T-helper 9 cell (primary cell): ENCODE measurements at places on chromosomes 16 and 17.

DNA sequence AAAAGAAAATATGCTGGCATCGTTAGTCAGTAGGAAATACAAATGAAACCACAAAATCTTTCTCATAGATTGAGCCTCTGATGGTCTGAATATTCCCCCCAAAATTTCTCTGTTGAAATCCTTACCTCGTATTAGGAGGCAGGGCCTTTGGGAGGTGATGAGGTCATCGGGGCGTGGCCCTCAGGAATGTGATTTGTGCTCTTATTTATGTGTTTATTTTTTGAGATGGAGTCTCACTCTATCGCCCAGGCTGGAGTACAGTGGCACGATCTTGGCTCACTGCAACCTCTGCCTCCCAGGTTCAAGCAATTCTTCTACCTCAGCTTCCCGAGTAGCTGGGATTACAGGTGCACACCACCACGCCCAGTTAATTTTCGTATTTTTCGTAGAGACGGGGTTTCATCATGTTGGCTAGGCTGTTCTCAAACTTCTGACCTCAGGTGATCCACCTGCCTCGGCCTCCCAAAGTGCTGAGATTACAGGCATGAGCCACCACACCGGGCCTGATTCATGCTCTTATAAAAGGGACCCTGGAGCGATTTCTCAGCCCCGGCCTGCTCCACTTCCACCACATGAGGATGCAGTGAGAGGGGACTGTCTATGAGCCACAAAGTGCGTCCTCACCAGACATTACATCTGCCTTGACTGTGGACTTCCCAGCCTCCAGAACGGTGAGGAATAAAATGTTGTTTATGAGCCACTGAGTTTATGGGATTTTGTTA, 53.1 kb downstream of the DNAH17 start:
- no peak for DNase-seq

DNA sequence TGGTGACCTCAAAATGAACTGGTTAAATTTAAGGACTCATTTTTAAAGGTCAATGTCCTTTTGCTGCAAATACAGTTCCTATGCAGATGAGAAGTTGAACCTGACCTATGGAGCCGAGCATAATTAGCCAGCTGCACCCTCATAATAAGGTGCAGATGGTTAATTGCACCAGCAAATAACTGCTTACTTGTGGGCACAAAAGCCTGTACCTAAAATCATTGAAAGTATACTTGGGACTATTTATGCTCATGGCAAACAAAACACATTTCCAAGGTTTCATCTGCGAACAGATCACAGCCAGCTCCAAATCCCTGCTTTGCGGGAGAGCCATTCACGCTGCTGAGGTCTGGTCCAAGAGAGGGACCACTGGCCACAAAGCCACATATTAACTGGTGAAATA, 13.0 kb downstream of the HYDIN start:
- DNase-seq: no peak

GRCh38 chr16:27189335-27189972, 13.9 kb upstream of the KDM8 start:
- no peak for DNase-seq

GRCh38 chr17:3796822-3797170, 4.2 kb downstream of the ITGAE start:
- DNase-seq: no peak

- DNase-seq: peak; percentile 21
Observed at GRCh38 chr17:4998027-4998731, 429 bp downstream of the KIF1C start.

GRCh38 chr17:43020030-43020621, 2.1 kb downstream of the VAT1 start:
- DNase-seq: no peak
